ENCODE measurements at places on chromosomes 7 and 10.
A peak's percentile ranks its signal among the peaks of the same experiment; 100 is the strongest.

- DNase-seq, result no peak
Measured at GRCh38 chr10:62374862-62375710, 917 bp downstream of the ZNF365 start.

DNA sequence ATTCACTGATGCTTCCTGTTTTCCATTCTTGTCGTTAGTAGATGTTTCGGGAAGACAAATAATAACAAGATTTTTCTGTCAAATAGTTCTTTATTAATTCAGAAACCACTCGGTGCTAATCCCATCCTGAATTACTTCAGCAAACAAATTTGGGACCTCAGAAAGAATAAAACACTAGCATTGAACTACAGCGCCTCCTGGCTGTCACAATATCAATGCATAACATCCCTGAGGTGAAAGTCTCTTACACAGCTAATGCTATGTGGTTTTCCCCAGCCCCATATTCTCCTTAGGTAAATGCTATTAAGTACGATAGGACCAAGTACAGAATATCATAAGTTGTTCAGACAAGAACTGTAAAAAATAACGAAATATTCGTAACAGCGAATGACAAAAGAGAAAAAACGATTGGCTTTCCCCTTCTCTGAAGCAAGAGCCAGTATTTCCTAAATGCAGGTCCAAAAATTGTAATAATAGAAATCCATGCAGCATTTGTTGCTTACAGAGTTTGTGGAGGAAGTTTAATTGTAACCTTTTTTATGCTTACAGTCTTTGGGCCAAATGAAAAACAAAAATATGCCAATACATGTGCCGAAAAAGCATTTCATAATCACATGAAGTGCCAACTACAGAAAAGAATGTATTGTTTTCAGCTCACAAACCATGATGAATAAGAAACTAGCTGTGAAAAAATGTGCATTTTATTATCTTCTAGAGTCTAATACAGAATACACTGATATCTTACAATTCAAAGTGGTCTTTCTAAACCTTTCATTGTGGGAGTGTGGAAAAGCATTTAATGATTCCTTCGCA lies 47.3 kb downstream of the MYPN start:
- peak; percentile 2 for DNase-seq

DNA sequence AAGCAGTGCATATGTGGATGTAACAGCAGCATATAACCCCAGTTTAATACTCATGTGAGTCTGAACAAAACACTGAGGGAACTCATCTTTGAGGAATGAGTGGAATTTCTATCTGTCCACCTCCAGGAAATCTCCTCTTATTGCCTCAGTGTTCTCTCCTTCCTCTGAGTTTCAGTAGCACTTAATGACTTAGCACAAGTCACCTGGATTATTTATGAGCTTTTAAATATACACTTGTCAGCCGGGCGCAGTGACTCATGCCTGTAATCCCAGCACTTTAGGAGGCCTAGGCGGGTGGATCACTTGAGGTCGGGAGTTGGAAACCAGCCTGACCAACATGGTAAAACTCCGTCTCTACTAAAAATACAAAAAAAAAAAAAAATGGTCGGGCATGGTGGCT lies 4.3 kb downstream of the LRRC20 start:
- no peak for DNase-seq

DNA sequence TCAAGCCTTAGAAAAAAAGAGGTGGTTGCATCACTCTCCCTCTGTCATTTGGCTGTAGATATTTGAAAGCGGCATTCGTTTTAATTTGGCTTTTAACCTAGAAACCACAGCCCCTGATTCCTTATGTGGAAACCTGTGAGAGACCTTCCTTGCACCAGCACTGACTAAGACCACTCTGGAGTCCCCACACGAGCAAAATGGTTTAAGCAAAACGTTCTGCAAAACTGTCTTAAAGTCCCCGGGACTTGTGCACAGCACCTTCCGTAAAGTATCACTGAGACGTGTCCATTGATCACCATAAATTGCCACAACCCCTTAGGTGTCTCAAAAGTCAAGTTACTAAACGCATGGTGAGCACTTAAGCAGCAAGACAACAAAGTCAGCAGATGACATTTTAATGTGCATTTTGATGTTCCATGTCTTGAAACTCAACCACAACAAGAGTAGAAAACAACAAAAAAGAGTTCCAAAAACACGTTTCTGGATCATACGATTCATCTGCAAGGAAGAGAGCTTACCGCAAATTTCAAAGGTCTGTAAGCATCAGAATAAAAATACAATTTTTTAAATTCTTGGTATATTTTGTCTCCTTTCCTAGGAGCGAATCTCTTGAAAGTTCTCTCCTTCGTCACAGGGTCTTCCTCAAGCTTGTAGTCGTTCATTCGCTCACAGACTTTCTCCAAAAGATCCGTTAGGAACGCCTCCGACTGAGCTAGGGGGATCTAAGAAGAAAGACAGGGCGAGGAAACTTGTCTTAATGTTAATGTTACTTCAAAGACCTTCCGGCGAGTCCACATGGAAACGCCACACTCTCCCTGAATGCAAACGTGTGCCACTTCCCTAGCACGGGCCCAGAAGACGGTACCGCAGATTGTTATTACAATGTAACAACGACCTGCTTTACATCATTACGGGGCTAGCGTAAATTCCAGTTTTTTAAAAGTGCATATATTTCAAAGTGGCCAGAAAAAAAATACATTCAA lies 37.7 kb downstream of the CNPY1 start:
- no peak for DNase-seq

DNA sequence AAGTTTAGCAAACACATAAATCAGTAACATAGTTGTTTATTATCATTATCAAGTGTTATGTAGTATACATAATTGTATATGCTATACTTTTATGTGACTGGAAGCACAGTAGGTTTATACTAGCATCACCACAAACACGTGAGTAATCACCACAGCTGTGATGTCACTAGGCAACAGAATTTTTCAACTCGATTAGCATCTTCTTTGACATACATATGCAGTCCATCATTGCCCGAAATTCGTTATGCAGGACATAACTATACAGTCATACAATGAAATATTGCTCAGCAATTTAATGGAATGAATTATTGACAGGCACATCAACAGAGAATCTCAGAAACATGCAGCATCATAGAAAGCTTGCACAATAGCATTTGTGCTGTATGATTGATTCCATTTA lies 77.7 kb downstream of the LSM5 start:
- no peak for DNase-seq

- no peak for DNase-seq
Measured at GRCh38 chr10:80504897-80505465, 32.7 kb upstream of the SH2D4B start.
